ENCODE measurements at places on chromosomes 6 and 20.

GRCh38 chr6:32668226-32668747 is 1.8 kb upstream of the HLA-DQB1 start:
- peak; percentile 84 for DNase-seq

GRCh38 chr20:35991142-35991771 is 22.9 kb downstream of the CNBD2 start:
- DNase-seq = peak; percentile 46

- DNase-seq = no peak
Measured at GRCh38 chr20:44019638-44020335, 105.1 kb downstream of the TOX2 start.

DNA sequence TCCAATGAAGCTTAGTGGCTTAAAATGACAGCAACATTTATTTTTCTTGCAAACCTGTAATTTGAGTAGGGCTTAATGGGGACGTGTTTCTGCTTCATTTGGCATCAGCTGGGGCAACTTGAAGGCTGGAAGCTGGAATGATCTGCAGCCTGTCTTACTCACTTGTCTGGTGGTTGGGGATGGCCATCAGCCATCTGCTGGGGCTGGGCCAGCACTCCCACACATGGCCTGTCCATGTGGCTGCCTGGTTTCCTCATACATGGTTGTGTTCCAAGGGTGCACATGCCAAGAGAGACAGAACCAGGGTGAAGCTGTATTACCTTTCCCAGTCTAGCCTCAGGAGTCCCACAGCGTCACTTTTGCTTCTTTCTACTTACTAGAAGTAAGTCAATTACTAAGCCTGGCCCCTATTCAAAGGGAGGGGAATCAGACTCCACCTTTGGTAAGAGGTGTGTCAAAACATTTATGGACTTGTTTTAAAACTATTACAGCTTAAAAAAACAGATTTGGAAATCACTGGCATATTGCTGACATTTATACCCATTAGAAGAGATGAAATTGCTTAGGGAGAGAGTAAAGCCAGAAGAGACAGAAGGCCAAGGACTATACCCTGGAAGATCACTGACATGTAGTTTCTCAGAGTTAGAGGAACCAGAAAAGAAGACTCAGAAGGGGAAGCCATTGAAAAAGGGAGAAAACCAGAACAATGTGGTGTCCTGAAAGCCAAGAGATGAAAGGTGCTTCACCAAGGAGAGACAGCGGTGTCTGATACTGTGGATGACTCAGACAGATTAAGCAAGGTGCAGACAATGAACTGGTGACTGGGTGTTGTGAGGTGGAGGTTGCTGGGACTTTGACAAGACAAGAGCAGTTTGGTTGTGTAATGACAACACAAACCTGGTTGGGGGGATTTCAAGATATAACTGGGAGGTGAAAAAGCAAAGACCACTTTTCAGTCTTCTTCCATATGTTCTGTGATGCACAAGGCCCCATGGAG is 345.2 kb downstream of the GJA1 start:
- DNase-seq = no peak

DNA sequence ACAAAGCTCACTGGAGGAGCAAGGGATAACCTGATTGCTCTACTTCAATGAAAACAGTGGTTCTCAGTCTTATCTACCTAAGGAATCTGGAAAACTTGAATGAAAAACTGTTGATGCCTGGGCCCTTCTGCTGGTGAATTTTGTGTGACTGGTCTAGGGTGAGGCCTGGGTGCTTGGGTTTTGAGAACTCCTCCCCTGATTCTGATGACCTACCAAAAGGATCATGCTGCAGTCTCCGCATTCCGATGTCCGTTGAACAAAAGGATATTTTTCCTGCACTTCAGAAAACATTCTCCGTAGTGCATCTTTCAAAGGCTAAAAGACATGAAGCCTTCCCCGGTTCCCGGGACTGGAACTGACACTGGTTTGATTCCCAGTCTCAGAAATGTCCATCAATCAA is 157.9 kb downstream of the SYNDIG1 start:
- no peak for DNase-seq

DNA sequence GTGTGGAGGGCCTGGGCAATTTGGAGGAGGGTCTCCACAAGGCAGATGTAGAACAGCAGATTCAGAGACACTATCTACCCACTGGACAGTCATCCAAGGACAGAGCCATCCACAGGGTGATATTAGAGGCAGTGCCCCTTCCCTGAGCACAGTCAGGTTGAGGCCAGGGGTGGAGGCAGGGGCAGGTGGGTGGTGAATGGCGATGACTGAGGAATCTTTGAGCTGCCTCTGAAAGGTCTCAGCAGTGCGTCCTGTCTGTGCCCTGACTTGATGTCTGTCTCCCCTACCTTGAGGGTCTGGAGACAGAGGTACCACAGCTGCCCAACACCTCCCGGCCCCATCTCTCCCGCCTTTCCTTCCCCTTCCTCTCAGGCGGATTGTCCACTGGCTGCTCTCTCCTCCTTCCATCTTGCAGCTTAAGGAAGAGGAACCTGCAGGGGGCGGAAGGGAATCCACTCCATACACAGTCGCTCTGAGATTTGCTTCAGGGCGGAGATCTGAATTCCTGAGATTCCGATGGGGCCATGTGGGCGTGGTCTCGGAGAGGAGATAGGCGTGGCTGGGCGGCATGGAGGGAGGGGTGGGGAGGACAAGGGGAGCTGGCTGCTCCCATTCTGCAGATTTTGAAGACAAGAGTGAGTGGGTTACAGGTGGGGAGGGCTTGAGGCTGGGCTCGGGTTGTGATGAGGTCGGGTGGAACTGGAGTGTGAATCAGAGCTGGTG is 1.7 kb downstream of the MUCL3 start:
- no peak for DNase-seq

GRCh38 chr6:139711804-139712585 is 337.5 kb upstream of the CITED2 start:
- no peak for DNase-seq

GRCh38 chr20:44264287-44264686 is 17.2 kb downstream of the GDAP1L1 start:
- no peak for DNase-seq

GRCh38 chr6:113697632-113698410 is 159.3 kb upstream of the MARCKS start:
- no peak for DNase-seq

DNA sequence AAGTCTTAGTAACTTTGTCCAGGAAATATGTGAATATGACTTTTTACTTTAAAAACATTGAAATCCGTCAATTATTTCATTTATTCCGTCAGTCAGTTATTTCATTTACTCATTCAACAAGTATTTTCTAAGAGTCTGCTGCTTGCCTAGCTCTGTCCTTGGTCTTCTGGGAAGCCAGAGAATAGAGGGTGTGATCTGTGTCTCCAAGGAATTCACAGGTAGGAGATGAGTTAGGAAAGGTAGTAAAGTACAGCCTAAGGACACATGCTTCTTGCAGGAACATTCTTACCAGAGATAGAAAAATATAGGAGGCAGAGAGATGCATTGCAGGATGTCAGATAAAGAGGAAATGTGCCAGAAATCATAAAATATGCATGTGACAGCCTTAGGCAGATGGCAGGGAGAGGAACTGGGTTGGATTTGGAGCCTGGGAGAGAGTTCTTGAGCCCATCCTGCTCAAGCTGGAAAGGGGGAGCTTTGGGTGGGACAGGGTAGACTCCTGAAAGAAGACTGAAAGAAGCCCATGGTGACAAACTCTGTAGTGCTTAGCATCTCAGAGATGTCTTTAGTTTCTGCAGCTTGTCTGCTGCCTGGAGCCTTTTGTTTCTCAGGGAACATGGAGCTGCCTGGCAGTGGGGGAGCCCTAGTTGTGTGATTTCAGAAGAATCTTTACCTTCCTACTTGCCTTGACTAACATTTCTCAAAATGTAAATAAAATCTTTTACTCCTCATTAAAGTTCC is 3.5 kb downstream of the SH3BGRL2 start:
- no peak for DNase-seq

Data from spleen (tissue), 13 donors.